ENCODE measurements at places on chromosomes 7 and 10. TPM values are rescaled to one million over a fixed set of nuclear protein-coding genes. Genes with fewer than 3 reads are reported as not detected.

Gene CAMK2B
- total RNA-seq: 2.5 TPM

Gene ACSL5
- 1.8 TPM for total RNA-seq

Gene SPDYE6
- not detected for total RNA-seq

Gene PBLD
- 10.3 TPM for total RNA-seq

Gene SFXN3
- 103 TPM for total RNA-seq

Gene CFAP46
- 0.22 TPM for total RNA-seq

Gene TAS2R5
- total RNA-seq: not detected

Gene CNTNAP2
- not detected for total RNA-seq

Gene CRHR2
- not detected for total RNA-seq

Gene CARD11
- total RNA-seq: not detected

Gene SDK1
- not detected for total RNA-seq

Gene HSPA12A
- 4.8 TPM for total RNA-seq

Gene TAF6
- total RNA-seq: 69.8 TPM

Gene EEPD1
- 5.2 TPM for total RNA-seq

Gene RSU1
- total RNA-seq: 104 TPM

Gene UCN3
- not detected for total RNA-seq

Gene P4HA1
- total RNA-seq: 387 TPM

Gene ZNF783
- total RNA-seq: 8.6 TPM

Gene NKX1-2
- total RNA-seq: not detected

Gene HABP2
- total RNA-seq: not detected

Gene KEL
- not detected for total RNA-seq
